A549 (cell line): ENCODE measurements at places on chromosomes 13 and 19. TPM values are rescaled to one million over a fixed set of nuclear protein-coding genes. Genes with fewer than 3 reads are reported as not detected.

- no peak for DNase-seq
Observed at GRCh38 chr19:30555075-30555790, 183.0 kb downstream of the ZNF536 start.

DNA sequence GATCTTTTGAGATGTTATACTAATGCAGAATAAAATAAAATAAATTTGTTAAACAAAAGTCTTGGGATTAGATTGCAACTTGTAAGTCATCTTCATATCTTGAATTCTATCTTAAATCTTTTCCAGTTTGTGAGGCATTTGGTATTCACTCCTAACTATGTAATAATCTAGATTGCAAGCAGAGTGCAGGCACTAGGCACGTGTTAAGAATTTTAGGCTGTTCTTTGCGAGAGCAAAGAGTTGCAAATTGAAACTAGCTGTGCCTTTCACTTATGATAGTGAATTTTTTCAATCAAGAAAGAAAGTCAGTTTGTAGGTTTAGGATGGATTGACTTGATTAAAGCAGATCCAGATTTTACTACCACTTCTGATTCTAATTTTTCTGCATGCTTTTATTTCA lies 264.1 kb upstream of the SPRY2 start:
- DNase-seq, result no peak

DNA sequence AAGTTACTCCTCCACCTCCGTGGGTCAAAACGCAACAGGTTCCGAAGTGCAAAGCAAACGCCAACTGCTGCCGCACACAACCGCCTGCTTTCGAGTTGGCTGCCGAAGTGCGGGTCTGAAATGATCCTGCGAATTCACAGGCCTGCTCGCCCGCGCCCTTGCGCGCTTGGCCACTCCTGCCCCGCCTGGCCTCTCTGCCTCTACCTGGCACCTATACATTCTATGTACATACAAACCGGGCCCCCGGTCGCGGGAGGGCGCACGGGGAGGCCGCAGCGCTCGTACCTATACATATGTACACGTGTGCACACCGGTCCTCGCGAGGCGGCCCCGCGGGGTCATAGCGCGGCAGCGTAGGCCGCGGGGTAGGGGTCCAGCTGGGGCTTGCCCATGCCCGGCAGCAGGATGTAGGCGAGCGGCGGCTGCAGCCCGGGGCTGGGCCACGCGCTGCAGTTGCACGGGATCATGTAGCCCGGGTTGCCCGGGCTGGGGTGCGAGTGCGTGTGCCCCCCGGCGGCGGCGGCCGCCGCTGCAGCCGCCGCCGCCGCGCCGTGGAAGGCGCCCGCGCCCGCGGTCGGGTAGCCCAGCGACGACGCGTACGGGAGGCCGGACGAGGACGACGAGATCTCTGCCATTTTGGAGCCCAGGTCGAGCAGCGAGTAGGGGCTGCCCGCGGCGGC lies 1.3 kb downstream of the SOX21 start:
- peak; percentile 55 for DNase-seq

DNA sequence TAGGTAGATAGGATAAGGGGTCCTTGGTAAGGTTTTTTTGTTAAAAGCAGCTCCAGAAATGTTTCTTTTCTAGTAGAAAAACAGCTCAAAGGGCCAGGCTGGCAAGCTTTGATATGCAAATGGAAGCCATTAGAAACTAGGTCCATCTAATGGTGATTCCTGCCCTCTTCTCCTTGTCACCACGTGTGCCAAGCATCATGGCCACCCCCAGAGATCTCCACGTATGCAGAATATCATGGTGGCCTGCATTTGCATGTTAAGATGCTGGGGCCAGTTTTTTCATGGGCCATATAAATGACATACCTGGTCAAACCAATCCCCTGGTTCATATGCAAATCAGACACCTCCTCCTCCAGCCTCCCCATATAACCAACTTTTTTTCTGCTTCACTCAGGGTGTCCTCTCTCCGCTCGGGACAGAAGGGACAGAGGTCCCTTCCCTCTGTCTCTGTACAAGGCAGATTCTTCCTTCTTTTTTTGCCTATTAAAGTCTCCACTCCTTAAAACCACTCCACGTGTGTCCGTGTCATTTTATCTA lies 1335.9 kb downstream of the UQCRFS1 start:
- DNase-seq, result no peak

DNA sequence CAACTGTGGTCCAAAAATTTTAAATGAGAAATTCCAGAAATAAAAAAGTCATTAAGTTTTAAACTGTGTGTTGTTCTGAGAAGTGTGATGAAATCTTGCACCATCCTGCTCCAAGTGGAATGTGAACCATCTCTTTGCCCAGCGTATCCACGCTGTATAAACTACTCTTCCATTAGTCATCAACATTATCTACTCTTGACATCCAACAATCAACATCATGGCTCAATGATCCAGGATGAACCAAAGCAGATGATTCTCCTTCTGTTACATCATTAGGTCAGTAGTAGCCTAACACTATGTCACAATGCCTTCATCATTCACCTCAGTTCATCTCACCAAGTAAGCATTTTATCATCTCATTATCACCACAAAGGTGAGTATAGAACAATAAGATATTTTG lies 55.3 kb downstream of the SUCLA2 start:
- DNase-seq, result no peak

DNA sequence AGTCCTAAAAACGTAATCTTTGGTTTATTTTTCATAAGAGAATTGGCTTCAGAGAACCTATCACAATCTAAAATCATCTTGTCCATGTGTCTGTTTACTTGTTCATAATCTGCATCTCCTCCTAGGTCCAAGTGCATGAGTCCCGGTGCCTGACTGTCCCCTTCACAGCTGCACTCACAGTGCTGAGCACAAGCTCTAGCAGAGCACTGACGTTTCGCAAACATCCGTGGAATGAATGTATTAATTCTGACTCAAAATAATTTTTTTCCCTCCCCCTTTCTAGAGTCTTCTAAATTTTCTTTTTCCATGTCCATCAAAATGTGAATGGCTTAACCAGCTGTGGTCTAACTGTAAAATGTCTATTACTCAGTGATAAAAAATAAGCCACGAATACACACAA lies 245.5 kb upstream of the TSHZ3 start:
- DNase-seq, result no peak

DNA sequence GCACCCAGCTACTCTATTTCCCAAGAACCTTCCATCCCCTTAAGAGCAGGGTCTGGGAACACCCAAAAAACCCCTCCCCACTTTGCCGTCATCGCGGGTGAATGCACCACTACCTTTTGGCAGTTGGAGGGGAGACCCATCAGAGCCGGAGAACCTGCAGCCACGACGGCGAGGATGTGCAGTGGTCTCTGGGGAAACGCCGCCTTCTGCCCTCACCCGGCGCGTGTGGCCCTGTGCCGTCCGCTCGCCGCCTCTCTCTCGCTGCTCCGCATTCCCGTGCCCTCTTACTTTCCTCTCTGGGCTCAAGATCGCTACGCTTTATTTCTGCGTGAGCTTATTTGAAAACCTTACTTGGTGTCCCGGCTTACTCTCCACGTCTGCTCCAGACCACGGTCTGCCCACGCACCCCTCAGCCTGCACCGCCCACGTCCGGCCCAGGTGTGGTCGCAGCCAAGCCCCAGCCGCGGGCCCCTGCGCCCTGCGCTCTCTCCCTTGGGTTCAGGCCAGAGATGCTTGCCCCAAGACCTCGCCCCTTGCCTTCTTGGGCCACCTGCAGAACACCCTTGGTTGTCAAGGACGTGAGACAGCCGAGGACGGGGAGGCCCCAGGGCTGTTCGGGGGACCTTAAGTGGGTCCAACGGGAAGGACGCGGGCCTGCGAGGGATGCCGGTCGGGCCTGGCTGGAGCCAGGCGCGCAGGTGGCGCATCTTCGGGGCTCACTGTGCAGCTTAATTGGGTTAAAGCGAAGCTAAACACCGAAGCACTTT lies 2.0 kb upstream of the MAB21L1 start:
- no peak for DNase-seq

DNA sequence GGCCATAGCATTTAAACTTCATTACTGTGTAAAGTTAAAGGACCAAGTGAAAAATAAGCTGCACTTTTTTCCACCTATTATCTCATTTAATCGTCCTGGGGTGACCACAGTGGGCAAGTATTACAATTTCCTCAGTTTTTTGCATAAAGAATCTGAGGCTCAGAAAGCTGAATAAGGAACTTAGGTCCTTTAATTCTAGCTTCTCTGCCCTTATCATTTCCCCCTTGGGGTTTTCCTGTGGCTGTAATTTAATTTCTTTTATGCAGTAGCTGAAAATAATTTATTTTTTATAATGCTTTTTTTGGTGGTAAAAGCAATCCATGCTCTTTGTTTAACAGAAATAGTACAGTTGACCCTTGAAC lies 59.8 kb upstream of the RCBTB2 start:
- DNase-seq, result no peak

GRCh38 chr13:36778083-36778671 lies 40.8 kb upstream of the RFXAP start:
- DNase-seq, result no peak

DNA sequence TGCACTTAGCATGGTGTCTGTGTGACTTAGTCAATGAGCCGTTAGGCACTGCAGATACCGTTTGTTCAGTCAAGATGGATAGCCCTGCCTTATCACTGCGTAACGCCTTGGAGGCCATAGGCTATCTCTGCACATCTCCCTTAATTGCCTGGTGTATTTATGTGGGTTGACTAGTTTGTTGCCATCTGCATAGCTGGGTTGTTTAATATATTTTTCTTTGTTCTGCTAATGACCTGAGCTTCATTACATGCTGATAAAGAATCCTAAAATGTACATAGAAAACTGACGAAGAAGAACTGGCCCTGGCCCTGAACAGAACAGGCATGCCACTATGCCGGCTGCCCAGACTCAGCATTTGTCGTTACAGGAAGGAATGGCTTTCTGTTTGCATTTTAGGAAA lies 297.8 kb downstream of the SHISA2 start:
- no peak for DNase-seq

GRCh38 chr13:48504606-48505005 lies 28.3 kb downstream of the RCBTB2 start:
- no peak for DNase-seq

DNA sequence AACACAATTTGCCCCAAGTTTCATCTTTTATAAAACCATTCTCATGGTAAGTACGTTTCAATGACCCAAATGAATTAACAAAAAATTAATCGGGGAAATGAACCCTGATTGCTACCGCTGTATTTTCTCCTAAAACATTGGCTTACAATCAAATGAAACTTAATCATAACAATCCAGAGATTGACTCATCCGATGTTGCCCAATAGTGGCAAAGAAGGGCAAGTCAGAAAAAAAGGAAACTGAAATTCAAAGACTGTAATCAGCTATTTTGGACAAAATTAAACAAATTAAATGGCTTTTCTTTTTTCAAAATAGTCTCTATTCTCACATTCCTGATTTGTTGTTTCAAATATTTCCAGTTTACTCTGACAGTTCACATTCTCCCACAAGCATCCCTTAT lies 3.9 kb upstream of the ACOD1 start:
- no peak for DNase-seq

- DNase-seq, result no peak
Observed at GRCh38 chr19:7521551-7522071, 813 bp upstream of the MCOLN1 start.

DNA sequence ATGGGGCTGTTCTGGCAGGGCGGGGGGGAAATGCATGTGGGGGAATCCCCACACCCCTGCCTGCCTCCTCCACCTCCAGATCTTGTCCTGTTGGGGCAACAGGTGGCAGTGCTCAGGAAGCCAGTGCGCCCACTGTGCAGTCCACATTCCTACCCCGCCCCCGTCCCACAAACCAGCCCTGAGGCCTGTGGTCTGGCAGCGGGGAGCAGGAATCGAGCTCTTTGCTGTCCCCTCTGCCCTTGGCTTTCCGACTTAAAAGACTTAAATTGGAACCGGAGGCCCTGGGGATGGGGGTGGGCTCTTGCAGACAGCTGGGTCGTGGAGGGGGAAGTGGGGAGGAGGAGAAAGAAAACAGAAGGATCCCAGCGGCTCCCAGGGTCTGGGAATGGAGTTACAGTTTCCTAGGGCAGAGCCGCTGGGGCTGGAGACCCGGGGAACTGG lies 4.3 kb downstream of the NANOS3 start:
- DNase-seq, result no peak

- no peak for DNase-seq
Observed at GRCh38 chr19:41112728-41113290, 1.4 kb upstream of the CYP2F1 start.

DNA sequence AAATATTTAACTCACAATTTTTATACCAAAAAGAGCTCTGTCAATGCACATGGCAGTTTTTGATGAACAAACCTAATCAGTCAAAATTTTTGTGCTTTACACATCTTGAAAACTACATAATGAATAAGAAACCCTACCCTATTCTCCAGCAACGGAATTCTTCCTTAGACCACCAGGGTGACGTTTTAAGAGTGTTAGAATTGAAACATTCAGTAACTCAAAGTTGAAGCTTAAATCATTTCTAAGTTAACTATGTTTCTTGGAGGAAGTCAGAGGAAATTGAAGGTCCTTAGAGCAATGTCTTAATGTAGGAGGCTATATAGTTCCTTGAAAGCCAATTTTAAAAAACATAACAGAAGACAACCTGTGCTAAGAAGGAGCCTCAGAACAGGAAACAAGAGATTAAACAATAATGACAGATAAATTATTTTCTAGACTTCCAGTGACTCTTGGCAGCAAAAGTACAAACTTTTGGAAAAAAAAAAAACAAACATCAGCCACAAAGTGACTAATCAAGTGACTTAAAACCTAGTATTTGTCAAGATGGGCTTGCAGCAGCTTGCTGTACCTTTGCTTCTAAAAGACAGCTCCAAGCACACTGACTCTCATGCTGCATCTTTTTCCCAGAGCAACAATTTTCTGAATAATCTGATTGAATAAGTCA lies 6.2 kb downstream of the SPRY2 start:
- DNase-seq, result no peak

GRCh38 chr19:41478875-41479756 lies 36.2 kb downstream of the ERICH4 start:
- no peak for DNase-seq

DNA sequence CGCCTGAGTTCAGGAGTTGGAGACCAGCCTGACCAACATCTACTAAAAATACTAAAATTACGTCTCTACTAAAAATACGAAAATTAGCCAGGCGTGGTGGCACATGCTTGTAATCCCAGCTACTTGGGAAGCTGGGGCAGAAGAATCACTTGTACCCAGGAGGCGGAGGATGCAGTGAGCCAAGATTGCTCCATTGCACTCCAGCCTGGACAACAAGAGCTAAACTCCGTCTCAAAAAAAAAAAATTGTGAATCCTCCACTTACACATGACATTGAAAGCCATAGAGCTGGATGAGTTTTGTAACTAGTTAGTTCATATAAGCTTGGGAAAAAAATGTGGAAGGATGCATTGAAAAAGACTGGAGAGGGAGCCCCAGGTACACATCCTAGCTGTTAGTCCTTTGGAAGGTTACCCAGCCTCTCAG lies 452 bp upstream of the PSMD8 start:
- no peak for DNase-seq

- no peak for DNase-seq
Observed at GRCh38 chr19:37975596-37976515, 68.8 kb downstream of the SIPA1L3 start.

GRCh38 chr13:35720690-35721554 lies 244.4 kb upstream of the MAB21L1 start:
- DNase-seq, result peak; percentile 59

The POGLUT2 gene
- polyA plus RNA-seq, result 5.2 to 5.3 TPM (median 5.3 TPM) in 3 replicates

The DPF1 gene
- polyA plus RNA-seq, result 4.4 to 6.8 TPM (median 5.3 TPM) in 3 replicates

The KASH5 gene
- polyA plus RNA-seq, result 0.17 TPM in 1 of 3 replicates, not detected in the others
